Activated CD4-positive, alpha-beta T cell treated with anti-CD3 and anti-CD28 coated beads for 36 hours (primary cell): ENCODE measurements at places on chromosomes 6 and 20.

GRCh38 chr20:31560746-31561598, 44.1 kb upstream of the ID1 start:
- DNase-seq: peak; percentile 23

- no peak for DNase-seq
Measured at GRCh38 chr6:168387426-168387825, 53.6 kb upstream of the SMOC2 start.

GRCh38 chr20:62776692-62777527, 19.4 kb upstream of the MRGBP start:
- peak; percentile 80 for DNase-seq

DNA sequence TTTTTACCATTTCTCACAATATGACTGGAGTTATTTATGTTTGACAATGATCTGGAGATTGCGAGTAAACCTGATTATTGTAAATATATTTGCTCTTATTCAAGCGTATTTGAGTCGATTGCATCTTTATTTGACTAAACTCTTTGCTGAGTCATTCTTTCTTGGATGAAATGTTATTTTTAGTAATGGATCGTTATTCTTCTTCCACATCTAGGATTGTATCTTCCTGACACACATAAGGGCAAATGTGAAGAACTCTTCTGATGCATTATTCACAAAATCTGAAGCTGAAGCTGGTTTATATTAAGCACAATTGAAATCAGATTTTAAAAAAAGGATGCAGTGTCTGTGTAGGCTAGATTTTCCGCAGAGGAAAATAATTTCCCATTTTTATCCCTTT, 68.2 kb downstream of the SEL1L2 start:
- no peak for DNase-seq

DNA sequence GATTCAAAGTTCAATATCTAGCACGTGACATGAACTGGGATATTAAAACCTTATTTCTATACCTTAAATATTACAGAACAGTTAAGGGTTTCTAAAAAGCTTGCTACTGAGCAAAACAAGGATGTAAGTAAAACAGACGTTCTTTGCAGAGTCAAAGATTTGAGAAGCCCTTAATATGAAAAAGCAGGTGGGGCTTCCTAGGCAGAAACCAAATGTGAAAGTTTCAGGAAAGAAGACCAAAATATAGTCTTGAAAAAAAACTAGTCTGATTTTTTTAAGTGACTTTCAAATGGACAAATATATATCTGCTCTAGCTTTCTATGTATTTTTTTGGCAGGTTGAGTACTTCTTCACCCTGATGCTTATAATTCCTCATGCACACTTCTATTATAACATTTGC, 63.2 kb downstream of the TNFRSF21 start:
- DNase-seq: no peak

- DNase-seq: peak; percentile 28
Measured at GRCh38 chr20:382291-383115, 1.9 kb downstream of the TRIB3 start.

DNA sequence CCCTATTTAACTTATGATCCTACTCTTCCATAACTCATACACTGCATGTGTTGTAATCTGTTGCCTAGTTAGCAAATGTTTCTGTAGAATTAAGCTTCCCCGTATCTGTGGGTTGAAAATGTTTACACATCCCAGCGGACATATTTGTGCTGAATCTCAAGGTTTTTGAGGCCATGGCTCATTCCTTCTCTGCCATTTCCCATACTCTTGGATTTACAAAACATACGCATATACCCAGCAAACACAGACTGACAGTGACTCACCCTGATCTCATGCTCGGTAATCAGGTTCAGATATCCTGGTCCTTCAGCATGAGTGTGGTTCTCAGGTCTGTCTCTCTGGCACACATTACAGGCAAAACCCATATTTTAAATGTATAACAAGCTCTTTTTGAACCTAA, 58.7 kb downstream of the AGPAT4 start:
- DNase-seq: no peak

DNA sequence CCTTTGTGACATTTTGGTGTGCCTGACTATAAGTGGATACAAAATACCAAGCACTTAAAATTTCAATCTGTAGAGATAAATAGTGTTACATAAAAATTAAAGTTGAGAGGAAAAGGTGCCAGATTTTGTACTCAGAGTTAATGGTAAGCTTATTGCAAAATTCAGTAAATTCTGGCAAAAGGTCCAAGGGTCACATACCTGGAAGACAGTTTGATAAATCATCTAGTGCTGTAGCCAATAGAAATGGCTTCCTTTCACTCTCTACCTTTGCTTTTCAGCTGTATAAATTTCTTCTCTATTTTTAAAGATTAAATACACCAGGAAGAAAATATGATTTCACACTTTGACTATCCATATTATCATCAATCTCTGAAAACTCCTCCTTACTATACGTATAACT, 690.2 kb upstream of the NRSN1 start:
- DNase-seq: no peak

DNA sequence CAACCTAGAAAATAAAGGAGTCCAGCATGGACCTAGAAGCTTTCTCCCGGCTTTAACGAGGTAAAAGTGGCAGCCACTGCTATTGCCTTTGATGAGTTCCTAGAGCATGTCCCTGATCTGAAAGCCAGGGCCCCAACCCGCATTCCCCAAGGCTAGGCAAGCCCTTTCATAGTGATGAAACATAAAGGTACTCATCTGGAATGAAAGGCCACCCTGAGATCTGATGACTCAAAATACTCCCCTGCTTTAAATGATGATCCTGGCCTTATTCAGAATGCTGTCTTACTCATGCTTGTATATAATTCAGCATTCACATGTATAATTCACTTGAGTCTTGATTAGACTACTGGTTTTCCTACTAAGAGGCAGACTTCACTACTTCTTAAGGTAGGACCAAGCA, 21.3 kb downstream of the TTPAL start:
- peak; percentile 71 for DNase-seq

DNA sequence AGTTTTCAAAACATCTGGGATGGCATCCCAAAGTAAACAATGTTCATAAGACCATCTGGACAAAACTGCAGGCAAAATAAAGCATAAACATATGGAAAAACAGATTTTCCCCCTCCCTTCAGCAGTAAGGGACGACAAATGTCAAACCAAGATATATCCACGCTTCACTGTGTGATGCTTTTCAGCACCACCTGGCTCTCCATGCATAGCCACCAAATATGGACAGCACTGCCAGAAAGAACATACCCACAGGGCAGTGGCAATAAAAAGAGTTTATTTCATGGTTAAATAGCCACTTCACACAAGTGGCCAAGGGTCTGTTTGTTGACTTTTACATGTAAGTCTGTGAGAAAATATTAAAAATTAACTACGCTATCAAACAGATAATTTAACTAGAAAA, 23.1 kb downstream of the USP45 start:
- DNase-seq: no peak

DNA sequence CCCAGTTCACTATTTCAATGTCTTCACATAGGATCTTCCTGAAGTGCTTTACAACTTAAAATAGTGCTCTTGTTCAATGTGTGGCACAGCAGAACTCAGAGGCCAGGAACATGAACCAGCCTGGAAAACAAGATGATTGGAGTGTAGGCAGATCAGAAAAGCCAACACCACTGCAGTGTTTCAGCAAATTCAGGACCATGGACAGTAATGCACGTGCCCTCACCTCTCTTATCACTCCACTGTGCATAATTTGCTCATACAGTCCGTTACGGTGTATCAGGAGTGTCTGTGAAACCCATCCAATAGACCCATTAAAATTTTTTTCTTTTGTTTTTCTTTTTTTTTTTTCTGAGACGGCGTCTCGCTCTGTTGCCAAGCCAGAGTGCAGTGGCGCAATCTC, 27.6 kb upstream of the HACE1 start:
- peak; percentile 6 for DNase-seq

- DNase-seq: peak; percentile 79
Measured at GRCh38 chr6:166775180-166775922, 148.3 kb upstream of the RPS6KA2 start.

DNA sequence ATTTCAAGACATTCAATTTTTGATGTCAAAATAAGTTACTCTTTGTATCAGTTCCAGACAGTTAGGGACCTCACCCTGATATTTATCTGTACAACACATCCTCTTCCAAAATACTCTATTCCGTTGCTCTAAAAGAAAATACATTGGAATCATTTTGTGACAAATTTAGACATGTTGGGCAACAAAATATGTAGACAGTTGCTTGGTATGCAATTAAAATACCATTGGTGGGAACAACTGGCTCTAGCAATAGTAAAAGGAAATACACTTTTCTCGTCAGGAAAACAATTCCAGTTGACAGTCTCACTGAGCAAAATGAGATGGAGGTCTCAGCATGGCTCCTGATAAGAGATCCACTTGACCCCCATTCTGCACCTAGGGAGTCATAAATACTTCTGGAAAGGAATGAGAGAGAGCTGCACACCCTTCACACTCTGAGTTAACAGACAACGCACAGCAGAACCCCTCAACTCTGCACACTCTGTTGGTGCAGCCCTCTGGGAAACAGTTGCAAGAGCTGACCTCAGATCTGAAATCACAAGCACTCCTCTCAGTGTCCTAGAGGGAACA, 171.3 kb upstream of the NT5E start:
- no peak for DNase-seq

GRCh38 chr20:43944653-43945235, 30.1 kb downstream of the TOX2 start:
- no peak for DNase-seq

- peak; percentile 48 for DNase-seq
Measured at GRCh38 chr6:157075549-157076450, 247.5 kb downstream of the TMEM242 start.
